Caudate nucleus (tissue), 63 donors: ENCODE measurements at places on chromosomes 16 and 17.

DNA sequence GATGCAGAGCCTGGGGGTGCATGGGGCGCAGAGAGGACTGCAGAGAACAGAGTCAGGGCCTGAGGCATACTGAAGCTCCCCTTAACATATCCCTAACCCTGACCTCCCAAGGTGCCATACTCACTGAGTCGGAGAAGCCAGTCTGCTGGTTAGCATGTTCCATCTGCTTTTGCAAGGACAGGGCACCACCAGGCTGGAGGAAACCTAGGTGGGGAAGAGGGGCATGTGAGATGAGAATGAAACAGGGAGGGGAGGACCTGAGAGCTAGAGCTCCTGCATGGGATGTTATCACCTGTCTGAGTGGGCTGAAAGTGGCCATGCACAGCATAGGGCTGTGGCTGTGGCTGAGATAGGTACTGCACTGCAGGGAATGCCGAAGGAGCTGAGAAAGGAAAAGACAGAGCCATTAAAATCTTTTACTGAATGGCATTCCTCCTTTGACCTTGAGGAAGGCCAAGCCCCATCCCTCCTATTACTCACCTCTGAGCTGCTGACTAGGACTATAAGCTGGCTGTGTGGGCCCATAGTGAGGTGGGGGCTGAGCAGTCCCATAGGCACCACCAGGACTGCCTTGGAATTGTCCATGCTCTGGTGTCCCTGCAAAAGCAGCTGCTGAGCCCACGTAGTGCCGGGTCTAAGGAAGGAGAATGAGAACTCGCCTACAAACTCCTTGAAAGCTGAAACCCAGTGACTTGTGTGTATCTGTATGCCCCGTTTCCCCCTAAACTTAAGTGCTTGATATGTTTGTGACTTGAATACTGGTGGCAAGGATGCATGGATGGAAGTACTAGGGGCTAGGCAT, 1.9 kb downstream of the GPS2 start:
- no peak for DNase-seq

- DNase-seq: no peak
Observed at GRCh38 chr17:76833747-76834146, 34.5 kb upstream of the MGAT5B start.

GRCh38 chr17:1956134-1956533, 69.0 kb downstream of the RTN4RL1 start:
- no peak for DNase-seq

DNA sequence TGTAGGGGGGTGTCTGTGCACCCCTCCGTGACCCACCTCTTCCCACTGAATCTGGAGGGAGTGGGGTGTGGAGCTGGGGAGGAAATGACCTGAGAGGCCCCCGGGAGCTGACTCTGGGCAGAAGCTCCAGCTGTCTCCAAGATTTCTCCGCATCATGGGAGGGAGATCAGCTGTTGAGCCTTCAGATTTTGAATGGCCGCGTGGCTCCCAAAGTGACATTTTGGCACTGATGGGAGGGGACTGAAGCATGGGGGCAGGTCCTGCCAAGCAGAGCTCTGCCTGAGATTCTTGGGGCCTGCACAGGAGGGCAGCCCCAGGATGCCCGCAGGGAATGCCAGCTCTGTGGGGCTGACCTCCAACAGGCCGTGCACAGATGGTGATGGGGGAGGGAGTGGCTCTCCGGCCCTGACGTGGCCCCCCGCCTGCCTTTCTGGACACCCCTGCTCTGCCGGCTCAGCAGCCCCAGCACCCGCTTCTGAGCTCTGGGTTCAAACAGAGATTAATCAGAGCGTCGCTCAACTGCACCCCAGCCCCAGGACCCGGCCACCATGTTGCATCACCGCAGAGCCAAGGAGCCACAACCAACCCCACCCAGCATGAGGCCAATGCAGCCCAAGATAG, 25.3 kb upstream of the UBE2I start:
- DNase-seq: no peak

DNA sequence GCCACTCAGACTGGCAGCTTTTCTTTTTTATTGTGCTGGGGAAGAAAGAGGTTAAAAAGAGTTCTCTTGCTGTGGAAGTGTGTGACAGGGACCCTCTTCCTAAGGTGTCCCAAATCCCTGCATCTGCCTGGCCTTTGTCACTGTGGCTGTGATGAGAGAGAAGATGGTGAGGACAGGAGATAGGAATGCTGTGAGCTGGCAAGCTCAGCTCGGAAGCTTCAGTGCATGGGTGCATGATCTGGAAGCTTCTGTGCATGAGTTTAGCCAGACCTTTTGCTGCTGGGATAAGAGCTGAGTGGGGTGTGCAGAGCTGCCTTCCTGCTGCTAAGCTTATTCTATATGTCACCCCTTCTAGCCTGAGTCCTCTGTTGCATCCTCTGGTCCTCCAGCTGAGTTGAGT, 103.3 kb upstream of the CACNG3 start:
- no peak for DNase-seq

DNA sequence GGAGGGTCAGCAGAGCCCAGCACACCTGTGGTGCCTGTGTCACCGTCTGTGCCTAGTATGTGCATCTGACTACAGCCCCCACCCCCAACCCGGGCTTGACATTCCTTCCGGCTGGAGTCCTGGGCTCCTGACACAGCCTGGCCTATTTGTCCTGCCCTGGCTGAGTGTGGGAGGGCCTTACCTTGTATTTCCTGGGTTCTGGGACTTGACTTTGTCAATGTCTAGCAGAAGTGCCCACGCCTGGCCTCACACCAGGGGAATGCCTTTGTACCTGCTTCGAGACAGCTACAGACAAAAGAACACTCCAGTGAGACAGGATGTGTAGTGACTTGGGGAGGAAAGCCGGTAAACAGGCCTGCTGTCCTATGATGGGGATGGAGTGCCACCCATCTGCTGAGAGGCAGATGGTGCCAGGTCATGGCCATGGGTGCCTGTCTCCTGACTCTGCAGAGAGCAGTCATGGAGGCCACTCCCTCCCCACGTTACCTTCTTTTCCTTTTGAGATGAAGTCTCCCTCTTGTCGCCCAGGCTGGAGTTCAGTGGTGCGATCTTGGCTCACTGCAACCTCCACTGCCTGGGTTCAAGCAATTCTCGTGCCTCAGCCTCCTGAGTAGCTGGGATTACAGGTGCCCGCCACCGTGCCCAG, 42.8 kb downstream of the TNFRSF13B start:
- DNase-seq: no peak

GRCh38 chr16:55001931-55002330, 71.3 kb downstream of the IRX5 start:
- DNase-seq: no peak

DNA sequence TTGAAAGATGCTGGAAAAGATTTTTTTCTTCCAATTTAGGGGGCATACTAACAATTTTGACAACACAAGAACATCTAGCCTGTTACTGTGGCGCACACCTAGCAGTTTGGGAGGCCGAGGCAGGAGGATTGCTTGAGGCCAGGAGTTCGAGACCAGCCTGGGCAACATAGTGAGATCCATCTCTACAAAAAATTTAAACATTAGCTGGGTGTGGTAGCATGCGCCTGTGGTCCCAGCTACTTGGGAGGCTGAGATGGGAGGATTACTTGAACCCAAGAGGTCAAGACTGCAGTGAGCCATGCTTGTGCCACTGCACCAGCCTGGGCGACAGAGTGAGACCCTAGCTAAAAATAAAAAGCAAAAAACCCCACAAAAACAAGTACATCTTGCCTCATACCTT, 168.8 kb downstream of the TANC2 start:
- DNase-seq: no peak

DNA sequence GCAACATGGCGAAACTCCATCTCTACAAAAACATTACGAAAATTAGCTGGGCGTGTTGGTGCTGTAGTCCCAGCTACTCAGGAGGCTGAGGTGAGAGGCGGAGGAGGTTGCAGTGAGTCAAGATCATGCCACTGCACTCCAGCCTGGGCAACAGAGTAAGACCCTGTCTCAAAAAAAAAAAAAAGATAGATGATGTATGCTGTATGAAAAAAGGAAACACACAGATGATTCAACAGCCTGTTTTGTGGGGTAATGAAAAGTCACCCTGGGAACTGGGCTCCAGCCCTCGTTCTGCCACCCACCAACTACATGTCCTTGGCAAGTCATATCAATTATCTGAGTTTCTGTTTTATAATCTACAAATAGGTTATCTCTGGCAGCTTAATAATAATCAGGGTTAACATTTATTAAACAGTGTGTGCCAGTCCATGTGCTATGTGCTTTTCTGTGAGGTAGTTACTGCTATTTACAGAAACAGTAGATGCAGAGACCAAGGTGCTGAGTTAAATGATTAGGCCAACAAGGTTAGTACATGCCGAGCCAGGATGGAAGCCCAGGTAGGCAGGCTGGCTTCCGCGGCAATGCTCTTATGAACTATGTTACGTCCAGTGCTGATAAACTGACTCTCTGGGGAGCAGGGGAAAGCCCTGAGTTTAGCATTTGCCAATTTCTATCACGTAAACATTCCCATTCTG, 1.1 kb downstream of the G6PC1 start:
- no peak for DNase-seq

DNA sequence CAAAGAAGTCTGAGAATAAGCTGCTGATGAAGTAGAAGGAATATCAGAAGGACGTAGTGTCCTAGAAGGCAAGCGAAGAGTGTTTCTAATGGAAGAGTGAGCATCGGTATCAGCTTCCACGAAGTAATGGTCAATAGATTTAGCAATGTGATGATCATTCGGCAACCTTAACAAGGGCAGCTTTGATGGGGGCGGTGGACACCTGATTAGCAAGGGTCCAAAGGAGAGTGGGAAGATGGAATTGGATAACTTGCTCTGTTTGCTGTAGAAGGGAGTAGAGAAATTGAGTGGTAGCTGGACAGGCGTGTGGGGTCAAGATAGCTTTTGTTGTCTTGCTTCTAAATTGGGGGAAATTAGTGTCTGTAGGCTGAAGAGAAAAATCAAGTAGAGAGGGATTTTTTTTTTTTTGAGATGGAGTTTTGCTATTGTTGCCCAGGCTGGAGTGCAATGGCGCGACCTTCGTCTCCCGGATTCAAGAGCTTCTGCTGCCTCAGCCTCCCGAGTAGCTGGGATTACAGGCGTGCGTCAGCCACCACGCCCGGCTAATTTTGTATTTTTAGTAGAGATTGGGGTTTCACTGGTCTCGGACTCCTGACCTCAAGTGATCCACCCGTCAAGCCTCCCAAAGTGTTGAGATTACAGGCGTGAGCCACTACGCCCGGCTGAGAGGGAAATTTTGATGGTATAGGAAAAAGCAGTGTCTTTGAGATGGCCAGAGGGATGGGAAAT, 13.9 kb upstream of the HES7 start:
- DNase-seq: no peak

GRCh38 chr16:61987474-61988012, 48.7 kb downstream of the CDH8 start:
- no peak for DNase-seq

DNA sequence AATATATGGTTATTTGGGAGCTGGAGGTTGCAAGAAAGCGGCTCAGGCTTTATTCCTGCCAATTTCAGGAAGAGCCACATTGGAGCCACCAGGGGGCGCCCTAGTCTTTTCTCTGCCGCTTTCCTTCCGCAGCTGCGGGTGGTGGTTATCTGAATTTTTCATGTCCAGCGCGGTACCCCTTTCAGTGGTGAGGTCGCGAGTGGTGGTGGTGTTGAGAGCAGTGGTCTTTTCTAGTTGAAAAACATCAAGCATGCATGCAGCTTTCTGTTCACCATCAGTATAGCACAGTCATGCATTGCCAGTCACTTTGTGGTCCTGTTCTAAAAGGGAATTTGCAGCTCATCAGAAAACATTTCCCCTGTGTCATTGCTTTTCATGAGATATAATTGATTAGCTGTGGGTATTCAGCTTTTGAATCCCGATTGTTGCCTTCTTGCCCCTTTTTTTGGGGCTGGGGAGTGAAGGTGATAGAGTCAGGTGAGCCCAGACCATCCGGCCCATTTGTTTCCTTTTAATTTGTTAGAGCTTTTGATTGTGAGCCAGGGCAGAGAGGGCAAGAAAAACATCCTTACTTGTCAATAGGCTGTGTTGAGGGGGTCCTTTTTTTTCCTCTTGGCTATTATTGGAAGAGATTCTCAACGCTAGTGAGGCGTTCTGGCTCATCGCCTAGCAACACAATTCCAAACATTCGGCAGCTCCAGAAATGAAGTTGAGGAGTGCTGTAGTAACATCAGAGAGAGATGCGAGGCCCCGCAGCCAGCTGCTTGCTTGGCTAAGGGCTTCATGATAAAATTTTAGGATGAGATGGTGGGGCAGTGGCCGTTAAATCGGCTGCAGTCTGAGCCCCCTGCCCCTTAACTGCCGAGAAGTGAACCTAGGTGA, 119.0 kb downstream of the SNX29 start:
- DNase-seq: peak; percentile 11

- no peak for DNase-seq
Observed at GRCh38 chr16:88911136-88911945, 44.9 kb upstream of the PABPN1L start.

- no peak for DNase-seq
Observed at GRCh38 chr17:81193470-81194224, 27.6 kb upstream of the AATK start.

DNA sequence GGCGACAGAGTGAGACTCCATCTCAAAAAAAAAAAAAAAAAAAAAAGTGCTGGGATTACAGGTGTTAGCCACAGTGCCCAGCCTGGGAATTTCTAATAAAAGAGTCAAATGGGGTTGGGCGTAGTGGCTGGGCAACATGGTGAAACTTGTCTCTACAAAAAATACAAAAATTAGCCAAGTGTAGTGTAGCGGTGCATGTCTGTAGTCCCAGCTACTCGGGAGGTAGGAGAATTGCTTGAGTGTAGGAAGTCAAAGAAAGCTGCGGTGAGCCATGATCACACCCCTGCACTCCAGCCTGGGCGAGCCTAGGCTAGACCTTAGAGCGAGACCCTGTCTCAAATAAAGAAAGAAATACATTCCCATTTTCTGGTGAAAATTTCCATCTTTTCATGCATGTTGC, 2.4 kb upstream of the UTS2R start:
- no peak for DNase-seq

GRCh38 chr16:15466886-15467781, 32.7 kb downstream of the BMERB1 start:
- DNase-seq: no peak

- no peak for DNase-seq
Observed at GRCh38 chr17:66417300-66417719, 114.9 kb downstream of the PRKCA start.

DNA sequence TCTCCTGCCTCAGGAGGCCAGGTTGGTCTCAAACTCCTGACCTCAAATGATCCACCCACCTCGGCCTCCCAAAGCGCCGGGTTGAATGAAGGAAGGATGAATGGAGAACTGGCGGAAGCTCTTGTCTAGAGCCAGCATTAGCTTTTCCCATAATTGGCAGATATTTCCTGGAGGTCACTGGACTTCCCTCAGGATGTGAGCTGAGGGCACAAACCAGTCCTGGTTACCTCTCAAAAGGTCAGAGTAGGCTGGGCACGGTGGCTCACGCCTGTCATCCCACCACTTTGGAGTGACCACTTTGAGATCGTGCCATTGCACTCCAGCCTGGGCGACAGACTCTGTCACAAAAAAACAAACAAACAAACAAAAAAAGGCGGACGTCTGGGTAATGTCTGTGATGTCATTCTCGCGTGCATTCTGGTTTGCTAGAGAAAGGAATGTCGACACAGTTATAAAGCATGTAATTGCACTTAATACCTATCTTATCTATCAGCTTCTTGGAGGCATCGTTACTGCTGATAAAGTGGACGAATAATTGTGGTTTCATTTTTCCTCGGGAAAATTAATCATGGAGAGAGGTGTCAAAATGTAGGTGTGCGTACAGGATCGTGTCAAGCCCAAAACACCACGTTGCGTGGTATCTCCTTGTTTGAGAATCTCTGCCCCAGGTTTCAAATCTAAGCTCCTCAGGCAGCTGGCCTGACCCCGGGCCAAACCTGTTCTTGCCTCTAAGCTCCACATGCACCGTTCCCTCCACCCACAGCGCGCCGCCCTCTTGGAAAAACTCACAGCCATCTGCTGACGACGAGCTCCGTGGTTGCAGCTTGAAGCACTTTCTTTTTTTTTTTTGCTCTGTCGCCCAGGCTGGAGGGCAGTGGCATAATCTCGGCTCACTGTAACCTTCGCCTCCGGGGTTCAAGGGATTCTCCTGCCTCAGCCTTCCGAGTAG, 6.4 kb upstream of the CRK start:
- DNase-seq: no peak
